Endothelial cell (in vitro differentiated cells): ENCODE measurements at places on chromosomes 12 and 14. TPM values are rescaled to one million over a fixed set of nuclear protein-coding genes. Genes with fewer than 3 reads are reported as not detected.

GRCh38 chr14:37490607-37491006 lies 104.4 kb downstream of the FOXA1 start:
- H3K4me1 ChIP-seq = no peaks in the 10 kb centered on the region
- H3K36me3 ChIP-seq = no peaks in the 10 kb centered on the region
- H3K27me3 ChIP-seq = no peaks in the 10 kb centered on the region
- no peak overlapping the region for H3K27ac ChIP-seq

- peaks cover 3% of the 10 kb centered on the region for H3K36me3 ChIP-seq
- peaks cover 6% of the 10 kb centered on the region for H3K4me1 ChIP-seq
- no peak for DNase-seq
Observed at GRCh38 chr14:73386342-73386741, 72.0 kb downstream of the NUMB start.

DNA sequence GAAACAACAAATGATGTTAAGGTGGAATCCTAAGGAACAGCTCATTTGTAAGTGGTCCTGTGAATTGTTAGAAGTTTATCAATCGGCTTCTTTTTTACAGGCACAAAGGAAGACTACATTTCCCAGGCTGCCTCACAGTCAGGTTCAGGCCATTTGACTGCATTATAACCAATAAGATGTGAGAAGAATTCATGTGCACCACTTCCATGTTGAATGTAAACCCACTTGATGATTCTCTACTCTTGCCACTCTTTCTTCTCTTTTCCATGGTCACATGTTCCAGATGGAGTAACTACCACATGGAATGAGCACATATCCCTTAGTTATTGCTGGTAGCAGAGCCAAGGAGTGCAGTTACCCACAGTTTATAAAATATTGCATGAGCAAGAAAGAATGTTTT lies 67.1 kb upstream of the GZMB start:
- H3K4me3 ChIP-seq = no peak overlapping the region
- H3K27ac ChIP-seq = no peak overlapping the region
- H3K27me3 ChIP-seq = no peaks in the 10 kb centered on the region

- no peaks in the 10 kb centered on the region for H3K36me3 ChIP-seq
- no peaks in the 10 kb centered on the region for H3K27me3 ChIP-seq
- peak overlapping the region; percentile 52 for H3K27ac ChIP-seq
Observed at GRCh38 chr12:6430124-6430989, 14.4 kb upstream of the CD27 start.

DNA sequence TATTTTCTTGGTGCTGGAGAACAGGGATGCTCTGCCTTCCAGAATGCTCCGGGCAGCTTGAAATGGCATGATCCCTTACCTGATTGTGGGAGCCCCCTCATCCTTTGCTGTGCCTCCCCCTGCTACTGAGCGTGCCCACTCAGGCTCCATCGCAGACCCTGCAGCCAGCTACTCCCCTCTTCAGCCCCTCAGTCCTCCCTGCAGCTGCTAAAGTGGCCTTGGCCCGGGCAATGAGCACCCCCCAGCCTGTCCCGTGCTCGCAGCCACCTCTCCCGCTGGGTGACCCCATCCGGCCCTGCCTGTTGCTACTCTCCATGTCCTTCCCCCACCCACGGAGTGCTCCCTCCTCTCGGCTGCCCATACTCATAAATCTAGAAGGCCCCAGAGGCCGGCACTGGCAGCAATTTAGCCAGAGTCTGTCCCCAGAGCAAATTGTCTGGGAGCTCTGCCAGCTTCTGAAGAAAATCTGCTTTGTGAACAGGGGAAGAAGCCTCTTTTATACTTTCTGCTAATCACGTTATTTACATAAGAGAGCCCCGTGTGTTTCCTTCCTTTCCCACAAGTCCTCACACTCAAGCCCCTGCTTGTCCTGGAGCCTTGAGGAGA lies 143.7 kb upstream of the FRMD6 start:
- no peaks in the 10 kb centered on the region for H3K36me3 ChIP-seq
- H3K27me3 ChIP-seq = peaks cover 2% of the 10 kb centered on the region
- no peak overlapping the region for H3K4me3 ChIP-seq
- no peak for DNase-seq
- peak overlapping the region; percentile 61 for H3K27ac ChIP-seq

DNA sequence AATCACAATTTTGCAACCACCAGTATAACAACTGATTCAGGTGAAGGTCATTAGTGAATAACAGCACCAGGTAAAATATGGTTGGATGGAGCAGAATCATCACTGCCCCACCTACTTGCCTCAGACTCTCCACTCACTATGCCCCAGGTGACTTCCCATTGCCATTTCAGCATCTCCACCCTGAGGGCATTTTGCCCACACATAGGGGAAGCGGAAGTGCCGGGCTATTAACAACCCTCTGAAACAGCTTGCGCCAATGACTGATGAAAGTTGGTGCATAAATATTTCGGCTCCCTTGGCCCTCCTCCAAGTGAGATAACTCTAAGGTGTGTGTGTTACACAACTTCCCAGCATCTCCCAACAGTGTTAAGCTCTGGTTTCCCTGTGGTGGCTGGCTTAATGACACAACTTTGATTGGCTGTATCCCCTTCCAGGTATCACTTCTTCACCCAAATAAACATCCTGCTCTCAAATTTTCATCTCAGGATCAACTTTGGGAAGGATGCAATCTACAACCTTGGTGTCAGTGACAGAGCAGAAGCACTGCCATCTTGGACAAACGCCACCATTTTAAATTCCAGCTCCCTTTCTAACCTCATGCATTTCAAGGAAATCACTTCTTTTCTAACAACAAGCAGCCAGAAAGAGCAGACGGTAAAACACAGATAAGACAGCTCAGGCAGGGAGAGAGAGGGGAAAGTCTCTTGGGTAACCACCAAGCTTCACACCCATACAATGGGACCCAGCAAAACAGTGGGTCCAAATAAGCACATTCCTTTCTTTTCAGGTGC lies 73.6 kb upstream of the PPP2R5C start:
- no peak overlapping the region for H3K4me3 ChIP-seq
- H3K36me3 ChIP-seq = peaks cover 7% of the 10 kb centered on the region
- peaks cover 6% of the 10 kb centered on the region for H3K27me3 ChIP-seq
- no peak for DNase-seq
- no peaks in the 10 kb centered on the region for H3K4me1 ChIP-seq

DNA sequence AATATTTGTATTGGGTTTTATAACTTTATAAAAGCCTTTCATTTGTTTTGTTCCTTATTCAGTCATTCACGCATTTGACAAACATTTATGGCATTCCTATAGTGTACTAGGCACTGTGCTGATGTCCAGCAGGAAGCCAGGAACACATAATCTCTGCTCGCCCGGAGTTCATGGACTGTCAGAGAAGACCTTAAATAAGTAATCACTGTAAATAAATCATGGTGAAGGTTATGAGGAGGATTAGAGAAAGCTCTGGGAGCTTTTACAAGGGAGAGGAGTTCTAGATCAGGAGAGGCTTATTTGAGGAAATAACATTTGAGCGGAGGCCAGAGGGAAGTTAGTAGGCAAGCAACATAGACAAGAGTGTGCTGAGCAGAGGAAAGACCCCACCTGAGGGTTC lies 1.4 kb upstream of the RDH11 start:
- peaks cover 12% of the 10 kb centered on the region for H3K4me1 ChIP-seq
- no peak overlapping the region for H3K4me3 ChIP-seq
- H3K36me3 ChIP-seq = peaks cover 4% of the 10 kb centered on the region
- no peak overlapping the region for H3K27ac ChIP-seq

DNA sequence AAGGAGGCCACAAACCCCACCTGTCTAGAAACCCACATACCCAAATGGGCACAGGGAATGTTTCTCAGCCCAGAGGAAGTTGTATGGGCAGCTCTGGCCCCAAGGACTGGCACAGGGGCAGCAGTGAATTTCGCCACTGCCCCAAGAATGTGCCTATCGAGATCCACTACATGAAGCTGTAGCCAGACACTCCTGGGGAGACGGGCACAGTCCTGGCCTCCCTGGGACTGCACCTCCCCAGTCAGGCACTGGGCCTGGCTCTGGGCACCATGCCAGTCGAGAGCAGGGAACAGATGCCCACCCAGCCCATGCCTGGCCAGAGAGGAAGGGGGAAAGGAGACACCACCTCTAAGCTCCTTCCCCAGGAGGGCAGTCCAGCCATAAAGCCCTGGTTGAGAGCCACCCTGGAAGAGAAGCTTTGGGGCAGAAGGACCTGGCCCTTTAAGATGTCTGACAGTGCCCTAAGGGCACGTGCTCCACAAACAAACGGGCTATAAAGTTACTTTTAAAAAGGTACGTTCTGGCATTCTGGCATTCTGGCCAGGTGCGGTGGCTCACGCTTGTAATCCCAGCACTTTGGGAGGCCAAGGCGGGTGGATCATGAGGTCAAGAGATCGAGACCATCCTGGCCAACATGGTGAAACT lies 8.4 kb downstream of the ADCY6 start:
- H3K4me3 ChIP-seq = no peak overlapping the region
- DNase-seq = no peak
- H3K4me1 ChIP-seq = peaks cover 4% of the 10 kb centered on the region
- H3K27me3 ChIP-seq = peaks cover 16% of the 10 kb centered on the region
- peaks cover 21% of the 10 kb centered on the region for H3K36me3 ChIP-seq
- no peak overlapping the region for H3K27ac ChIP-seq

DNA sequence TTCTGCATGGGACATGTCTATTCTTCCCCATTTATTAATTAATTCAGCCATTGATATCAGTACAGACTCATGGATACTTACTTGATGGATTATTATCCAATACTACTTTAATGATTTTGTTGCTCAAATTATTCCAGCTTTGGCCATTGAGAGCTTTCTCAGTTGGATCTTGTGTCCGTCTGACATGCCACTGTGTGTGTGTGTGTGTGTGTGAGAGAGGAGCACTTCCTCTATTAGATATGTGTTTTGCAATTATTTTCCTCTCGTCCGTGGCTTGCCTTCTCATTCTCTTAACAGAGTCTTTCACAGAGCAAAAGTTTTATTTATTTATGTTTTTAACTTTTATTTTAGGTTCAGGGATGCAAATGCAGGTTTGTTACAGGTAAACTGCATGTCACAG lies 194.2 kb downstream of the ADGRD1 start:
- H3K27me3 ChIP-seq = peaks cover 4% of the 10 kb centered on the region
- no peak overlapping the region for H3K27ac ChIP-seq
- H3K4me1 ChIP-seq = no peaks in the 10 kb centered on the region
- DNase-seq = no peak
- no peaks in the 10 kb centered on the region for H3K36me3 ChIP-seq

DNA sequence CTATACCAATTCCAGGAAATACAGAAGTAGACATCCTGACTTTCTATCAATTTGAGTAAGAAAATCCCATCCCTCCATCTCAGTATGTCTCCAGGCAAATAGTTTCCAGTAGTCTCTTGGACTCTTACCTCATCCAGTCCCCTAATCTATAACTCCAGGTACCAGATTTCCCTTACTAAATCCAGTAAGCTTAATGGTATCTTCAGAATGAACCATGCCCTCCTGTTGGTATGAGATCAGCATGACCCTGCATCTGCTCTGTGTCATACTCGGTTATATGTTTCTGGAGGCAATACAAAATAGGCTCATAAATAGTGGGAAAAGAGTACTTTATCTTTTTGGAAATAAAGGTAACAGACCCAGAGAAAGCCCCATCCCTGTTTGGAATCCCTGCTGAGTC lies 18.4 kb downstream of the PIGH start:
- peaks cover 4% of the 10 kb centered on the region for H3K36me3 ChIP-seq
- no peak overlapping the region for H3K4me3 ChIP-seq
- H3K4me1 ChIP-seq = peaks cover 6% of the 10 kb centered on the region
- no peak overlapping the region for H3K27ac ChIP-seq

DNA sequence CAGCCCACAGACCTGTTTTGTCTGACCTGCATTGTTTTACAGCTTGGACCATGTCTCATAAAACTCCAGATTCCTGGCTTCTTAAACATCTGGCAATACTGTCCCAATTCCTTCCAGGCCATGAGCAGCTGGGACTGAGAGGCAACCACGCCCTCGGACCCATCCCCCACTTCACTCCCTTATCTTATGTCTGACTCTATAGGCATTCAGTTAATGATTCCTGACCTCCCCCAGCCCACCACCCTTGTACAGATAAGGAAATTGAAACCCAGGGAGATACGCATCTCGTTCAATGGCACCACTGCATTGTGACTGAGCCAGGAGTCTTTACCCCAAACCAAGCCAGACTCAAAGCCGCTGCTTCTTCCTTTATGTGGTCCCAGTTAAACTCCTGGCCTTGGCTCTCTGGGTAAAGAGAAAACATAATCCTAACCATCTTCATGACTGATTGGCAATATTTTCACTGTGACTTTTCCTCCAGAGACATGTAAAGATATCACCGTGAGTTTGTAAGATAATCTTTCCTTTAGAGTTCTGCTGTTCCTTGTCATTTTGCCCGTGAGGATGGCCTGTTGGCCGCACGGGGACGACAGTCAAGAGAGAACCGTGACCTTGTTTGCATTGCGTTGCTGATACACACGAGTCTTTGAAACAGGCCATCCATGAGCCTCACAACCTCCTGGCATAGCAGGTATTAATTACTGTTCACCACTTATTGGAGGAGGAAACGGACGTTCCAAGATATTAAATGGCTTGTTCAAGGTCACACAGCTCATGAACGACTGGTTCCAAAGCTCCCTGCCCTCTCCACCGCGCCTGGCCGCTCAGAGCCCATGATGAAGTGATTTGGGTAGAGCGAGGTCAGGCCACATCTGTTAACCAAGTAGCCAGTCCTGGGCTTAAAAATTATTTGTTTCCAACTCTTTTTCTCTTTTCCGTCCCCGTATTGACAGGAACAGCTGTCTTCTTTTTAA lies 39.4 kb downstream of the MAP1LC3B2 start:
- H3K27me3 ChIP-seq = peaks cover 3% of the 10 kb centered on the region
- H3K27ac ChIP-seq = no peak overlapping the region
- no peak overlapping the region for H3K4me3 ChIP-seq
- no peak for DNase-seq
- no peaks in the 10 kb centered on the region for H3K36me3 ChIP-seq

- peak overlapping the region; percentile 48 for H3K4me3 ChIP-seq
- peak; percentile 31 for DNase-seq
- H3K27me3 ChIP-seq = peaks cover 17% of the 10 kb centered on the region
- H3K36me3 ChIP-seq = peaks cover 19% of the 10 kb centered on the region
- H3K4me1 ChIP-seq = peaks cover 89% of the 10 kb centered on the region
Observed at GRCh38 chr12:49672301-49673217, 34.6 kb downstream of the FMNL3 start.

DNA sequence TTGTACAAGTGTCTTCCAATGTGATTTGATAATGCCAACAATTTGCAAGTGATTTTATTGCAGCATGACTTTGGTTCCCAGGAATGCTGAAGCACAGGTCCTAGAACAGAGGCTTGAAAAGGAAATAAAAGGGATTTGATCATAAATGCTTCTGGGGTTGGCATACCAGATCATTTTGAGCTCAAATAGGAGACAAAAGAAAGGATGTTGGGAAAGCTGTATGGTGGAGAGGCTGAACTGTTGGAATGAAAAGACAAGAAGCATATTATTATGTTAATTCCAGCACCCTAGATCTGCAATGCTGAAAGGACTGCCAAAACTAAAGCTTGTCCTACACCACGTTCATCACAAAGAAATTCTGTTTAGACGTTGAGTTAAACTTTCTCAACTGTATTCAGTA lies 143.1 kb downstream of the BICD1 start:
- no peak for DNase-seq
- no peak overlapping the region for H3K4me3 ChIP-seq
- no peaks in the 10 kb centered on the region for H3K27me3 ChIP-seq
- H3K4me1 ChIP-seq = peaks cover 10% of the 10 kb centered on the region

GRCh38 chr12:71942259-71942658 lies 3.6 kb downstream of the TPH2 start:
- H3K36me3 ChIP-seq = no peaks in the 10 kb centered on the region
- no peak for DNase-seq
- no peak overlapping the region for H3K4me3 ChIP-seq
- no peak overlapping the region for H3K27ac ChIP-seq
- H3K27me3 ChIP-seq = peaks cover 5% of the 10 kb centered on the region

Gene NRXN3
- 2.3 TPM for total RNA-seq

Gene BHLHE41
- 4.0 TPM for total RNA-seq

Gene CD163L1
- total RNA-seq = 0.69 TPM

Gene CCDC175
- not detected for total RNA-seq

Gene KDM5A
- total RNA-seq = 86.3 TPM
